ENCODE measurements at places on chromosomes 16 and 17.

DNA sequence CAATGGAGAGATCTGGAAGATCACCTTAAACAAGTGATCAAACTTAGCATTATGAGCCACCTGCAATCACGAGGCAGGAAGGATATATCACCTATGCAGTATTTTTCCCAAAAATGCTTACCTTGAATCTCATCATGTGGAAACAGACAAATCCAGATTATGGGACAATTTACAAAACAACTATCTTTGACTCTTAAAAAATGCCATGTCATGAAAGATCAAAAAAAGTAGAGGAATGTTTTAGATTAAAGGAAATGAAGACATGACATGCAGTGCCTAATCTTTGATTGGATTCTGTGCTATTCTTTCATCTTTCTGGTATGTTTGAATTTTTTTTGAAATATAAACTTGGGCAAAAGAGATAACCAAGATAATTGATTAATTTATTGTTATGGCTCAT lies 95.9 kb downstream of the KPNA2 start:
- no peak for DNase-seq

DNA sequence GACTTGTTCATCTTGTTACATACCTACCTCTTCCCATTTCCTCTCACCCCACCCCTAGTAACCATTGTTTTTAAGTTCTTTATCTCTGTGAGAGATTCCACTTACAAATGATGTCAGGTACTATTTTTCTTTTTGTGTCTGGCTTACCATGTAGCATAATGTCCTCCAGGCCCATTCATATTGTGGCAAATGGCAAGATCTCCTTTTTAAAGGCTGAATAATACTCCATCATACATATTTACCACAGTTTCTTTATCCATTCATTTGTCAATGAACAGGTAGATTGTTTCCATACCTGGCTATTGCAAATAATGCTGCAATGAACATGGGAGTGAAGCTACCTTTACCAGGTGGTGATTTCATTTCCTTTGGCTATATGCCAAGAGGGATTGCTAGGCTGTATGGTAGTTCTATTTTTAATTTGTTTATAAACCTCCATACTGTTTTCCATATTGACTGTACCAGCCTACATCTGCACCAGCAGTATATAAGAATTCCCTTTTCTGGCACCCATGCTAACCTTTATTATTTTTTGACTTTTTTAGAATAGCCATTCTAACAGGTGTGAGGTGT lies 53.9 kb downstream of the NSRP1 start:
- DNase-seq = no peak

DNA sequence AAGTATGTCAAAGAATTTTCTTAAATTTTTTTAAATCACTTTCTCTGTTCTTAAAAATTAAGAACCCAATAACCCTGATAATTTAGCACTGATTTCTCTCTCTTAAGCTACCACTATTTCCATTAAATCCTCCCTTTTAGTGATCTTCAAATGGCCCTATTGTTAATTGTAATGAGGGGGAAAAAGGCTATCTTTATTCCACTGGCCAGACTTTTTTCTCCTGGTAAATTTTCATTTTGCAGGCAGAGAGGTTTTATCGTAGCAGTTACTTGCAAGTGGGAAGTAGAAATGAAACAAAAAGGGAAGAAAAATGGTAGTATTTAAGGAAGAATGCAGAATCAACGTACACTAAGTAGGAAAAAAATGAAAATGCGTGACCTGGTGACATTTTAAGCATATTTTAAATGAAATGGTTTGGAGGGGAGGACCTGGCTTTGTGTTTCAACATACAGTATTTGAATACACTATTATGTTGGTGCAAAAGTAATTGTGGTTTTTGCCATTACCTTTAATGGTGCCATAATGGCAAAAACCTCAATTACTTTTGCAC lies 224.9 kb downstream of the TANC2 start:
- peak; percentile 59 for DNase-seq

- no peak for DNase-seq
Measured at GRCh38 chr16:2717383-2718263, 2.4 kb downstream of the PRSS27 start.

DNA sequence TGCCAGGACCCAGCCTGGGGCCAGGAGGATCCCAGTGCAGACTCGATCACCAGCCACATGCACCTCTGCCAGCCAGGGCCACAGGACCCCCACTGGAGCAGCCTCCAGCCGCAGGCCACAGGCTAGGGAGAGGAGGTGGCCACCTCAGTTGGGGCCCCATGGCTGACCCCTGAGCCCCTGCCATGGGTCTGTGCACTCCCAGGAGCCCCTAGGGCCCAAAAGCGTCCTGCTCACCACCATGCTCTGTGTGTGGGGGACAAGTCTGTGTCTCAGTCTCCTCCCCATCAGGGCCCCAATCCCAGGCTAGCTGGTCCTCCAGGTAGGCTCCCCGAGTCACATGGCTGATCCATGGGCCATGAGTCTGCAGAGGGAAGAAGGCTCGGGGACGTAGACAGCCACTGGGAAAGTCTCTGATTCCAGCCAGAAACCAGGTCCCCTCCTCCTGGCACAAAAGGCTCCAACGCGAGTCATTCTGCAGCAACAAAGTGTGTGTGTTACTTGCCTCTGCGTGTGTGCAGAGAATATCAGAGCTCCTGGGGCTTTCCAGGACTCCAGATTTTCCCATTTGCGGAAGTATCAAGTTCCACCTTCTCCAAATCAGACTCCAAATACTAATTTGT lies 6.1 kb upstream of the PRSS8 start:
- no peak for DNase-seq

DNA sequence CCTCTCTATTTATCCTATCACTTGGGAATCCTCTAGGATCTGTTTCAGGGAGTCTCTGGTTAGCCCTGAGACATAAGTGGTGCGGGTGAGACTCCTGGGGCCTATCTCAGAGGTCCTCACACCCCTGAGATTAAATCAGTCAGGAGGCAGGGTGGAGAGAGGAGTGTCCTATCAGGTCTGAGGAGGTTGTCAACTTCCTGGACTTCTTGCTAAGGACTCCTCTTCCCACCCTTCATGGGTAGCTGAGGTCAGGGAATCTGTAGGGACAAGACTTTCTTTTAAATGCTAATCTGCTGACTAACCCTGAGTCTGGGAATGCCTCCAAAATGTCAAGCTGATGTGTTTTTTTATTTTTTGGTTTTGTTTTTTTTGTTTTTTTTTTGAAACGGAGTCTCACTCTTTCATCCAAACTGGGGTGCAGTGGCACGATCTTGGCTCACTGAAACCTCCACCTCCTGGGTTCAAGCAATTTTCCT lies 6.6 kb upstream of the ARMC5 start:
- DNase-seq = peak; percentile 58

- no peak for DNase-seq
Measured at GRCh38 chr17:50848711-50849110, 13.3 kb downstream of the WFIKKN2 start.

DNA sequence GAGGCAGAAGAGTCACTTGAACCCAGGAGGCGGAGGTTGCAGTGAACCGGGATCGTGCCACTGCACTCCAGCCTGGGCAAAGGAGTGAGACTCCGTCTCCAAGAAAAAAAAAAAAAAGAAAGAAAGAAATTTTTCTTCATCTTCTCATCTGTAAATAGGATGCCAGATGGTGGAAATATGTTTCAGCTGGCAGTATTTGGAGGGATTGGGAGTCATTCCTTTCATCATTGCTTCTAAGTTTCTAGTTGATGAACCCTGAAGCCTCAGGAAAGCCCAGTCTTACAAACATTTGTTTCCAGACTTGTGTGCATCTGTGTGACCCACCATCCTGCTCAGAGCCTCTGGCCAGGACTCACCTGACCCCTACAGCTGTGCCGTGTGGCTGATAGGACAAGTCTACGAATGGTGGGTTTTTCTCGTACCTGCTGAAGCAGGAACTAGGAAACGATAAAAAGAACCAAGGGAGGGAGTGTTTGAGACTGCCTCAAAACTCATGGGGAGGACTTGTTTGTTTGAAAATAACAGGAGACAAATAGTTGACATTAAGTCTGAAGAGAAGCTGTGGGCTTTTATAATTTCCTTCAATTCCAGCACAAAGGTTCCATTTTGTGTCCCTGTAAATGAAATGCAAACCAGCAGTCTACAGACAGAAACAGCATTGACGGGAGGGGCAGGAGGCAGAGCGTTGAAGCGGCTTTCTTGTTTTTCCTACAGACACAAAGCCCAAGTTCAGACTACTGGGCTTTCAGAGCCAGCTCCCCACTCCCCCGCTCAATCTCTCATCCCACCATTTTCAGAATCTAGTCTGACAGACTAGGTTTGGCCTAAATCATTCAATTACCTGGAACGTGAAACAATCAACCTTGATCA lies 24.9 kb downstream of the CDRT4 start:
- peak; percentile 19 for DNase-seq

DNA sequence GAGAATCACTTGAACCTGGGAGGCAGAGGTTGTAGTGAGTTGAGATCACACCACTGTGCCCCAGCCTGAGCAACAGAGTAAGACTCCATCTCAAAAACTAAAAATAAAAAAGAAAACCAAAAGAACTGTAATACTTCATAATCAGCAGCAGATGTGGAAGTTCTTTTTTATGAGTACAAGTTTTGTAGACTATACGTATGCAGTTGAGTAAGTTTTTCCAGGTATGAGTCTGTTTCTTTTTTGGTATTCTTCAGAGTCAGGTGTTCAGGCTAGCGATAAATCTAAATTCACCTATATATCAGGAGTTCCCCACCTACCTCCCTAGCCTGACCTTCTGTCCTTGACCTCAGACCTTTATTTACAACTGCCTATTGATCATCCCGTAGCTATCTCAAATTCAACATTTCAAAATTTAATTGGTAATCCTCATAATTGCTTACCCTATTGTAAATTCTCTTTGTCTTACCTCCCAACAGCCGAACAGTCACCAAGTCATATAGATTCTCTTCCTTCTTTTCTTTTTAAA lies 10.7 kb downstream of the DCTN5 start:
- DNase-seq = no peak

- DNase-seq = no peak
Measured at GRCh38 chr16:34801875-34802274, 1342.5 kb downstream of the TP53TG3F start.

DNA sequence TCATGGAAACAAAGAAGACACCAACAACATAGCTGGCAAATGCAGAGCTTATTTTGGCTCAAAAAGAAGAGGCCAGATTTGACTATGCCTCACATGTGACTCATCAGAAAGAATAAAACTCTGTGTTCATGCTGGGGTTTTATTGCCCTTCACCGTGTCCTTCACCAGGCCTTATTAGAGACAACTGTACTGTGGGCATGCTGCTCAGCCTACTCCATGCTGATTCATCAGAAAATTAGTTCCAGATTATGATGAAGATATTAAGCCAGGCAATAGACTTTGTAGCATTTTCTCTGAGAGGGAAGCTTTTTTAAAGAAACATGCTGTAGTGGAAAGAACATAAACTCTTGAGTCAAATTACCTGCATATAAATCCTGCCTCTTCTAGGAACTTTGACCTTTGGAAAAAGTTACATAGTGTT lies 89.8 kb downstream of the CYB561 start:
- peak; percentile 89 for DNase-seq

- DNase-seq = no peak
Measured at GRCh38 chr16:66902648-66903543, 15.8 kb downstream of the CDH16 start.

DNA sequence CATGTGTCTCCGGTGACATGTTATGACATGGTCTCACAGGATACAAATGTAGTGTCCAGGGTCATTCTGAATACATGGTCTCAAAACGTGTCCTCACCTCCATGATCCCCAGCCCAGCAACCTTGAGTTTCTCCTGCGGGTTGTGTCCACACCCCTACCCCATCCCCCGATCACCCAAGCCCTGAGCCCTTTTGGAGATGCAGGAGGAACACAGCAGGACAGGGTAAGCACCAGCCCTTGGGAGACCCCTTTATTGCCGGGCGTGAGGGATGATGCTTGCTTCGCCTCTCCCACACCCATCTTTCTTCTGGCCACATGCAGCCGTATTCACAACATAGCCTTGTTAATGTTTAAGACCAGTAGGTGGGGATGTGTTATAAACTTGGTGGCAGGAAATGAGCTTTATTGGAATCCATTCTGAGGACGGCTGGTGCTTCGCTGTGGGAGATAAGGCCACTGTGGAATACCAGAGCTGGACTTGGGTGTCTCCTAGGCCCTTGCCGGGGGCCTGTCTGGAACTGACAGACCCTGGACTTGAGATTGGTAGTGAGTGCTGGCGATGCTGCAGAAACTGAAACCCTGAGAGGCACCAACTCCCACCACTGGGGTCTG lies 5.5 kb downstream of the TMEM132E start:
- peak; percentile 70 for DNase-seq

GRCh38 chr17:47838636-47839035 lies 2.4 kb downstream of the SCRN2 start:
- no peak for DNase-seq

DNA sequence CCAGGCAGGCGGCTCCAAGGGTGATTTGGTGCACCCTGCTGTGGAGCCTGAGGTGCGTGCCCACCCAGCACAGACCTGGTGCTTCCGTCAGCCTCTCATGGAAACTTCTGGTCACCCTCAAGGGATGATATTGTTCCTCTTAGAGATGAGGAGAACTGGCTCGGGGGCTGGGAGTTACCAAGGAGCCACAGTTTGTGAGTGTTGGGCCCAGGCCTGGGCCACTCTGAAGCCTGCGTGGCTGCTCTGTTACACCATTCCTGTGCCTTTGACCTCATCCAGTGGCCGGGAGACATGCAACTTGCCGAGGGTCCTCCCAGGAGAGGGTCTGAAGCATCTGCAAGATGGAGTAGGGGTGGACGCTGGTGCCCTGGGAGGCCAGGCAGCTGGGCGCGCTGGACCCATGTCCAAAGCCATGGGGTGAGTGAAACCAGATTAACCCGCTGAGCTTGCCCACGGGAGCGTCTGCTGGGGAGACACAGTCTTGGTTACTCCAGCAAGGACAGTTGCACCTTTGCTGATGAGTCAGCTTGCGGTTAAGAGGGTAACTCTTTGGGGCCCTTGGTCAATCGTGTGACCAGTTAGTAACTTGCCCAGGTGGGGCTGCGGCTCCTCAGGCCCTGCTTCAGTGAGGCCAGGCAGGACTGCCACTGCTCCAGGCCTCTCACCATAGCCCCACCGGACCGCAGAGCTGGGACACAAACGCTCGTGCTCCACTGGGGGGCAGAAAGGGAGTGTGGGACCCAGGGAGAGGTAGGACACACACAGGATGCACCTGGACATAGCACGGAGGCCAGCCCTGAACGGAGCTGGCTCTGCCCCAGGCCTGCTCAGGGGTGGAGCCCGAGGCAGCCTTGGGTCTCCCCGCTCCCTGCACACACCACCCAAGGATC lies 7.5 kb downstream of the C16orf90 start:
- DNase-seq = no peak

- DNase-seq = no peak
Measured at GRCh38 chr16:69721441-69721957, 4.9 kb downstream of the NQO1 start.

- peak; percentile 32 for DNase-seq
Measured at GRCh38 chr17:38605841-38606645, at the start of gene SRCIN1. Gene SRCIN1 (minus strand): TSS chr17:38605952. CDS start chr17:38605705, 247 bp downstream.

- DNase-seq = peak; percentile 26
Measured at GRCh38 chr17:57084361-57084801, 665 bp upstream of the AKAP1 start.

DNA sequence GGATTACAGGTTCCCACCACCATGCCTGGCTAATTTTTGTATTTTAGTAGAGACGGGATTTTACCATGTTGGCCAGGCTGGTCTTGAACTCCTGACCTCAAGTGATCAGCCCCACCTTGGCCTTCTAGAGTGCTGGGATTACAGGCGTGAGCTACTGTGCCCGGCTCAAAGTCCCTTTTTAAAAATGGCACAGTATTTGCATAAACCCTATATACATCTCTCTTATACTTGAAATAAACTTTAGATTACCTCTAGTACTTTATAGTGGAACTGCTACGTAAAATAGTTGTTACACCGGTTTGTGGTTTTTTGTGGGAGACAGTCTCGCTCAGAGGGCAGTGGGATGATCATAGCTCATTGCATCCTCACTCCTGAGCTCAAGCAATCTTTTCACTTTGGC lies 36.3 kb downstream of the IST1 start:
- DNase-seq = no peak

GRCh38 chr17:6072157-6072556 lies 2.0 kb downstream of the WSCD1 start:
- DNase-seq = no peak

Measured in COLO829 (cell line).